ENCODE measurements at places on chromosomes 16 and 17.

DNA sequence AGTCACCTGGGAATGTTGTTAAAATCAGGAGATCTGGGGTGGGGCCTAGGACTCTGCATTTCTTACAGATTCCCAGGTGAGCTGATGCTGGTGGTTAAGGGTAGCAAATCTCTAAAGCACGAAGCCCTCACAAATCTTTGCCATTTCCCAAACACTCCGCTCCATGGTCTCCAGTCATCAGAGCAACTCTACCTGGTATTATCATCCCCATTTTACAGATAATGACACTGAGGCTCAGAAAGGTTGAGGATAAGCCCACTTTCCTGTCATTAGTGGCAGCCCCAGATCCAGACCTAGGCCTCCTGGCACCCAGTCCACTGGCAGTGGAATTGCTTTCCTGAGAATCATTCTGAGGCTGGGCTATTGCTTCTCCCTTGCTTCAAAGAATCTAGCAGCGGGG is 8.7 kb downstream of the SLC46A1 start:
- DNase-seq = no peak

DNA sequence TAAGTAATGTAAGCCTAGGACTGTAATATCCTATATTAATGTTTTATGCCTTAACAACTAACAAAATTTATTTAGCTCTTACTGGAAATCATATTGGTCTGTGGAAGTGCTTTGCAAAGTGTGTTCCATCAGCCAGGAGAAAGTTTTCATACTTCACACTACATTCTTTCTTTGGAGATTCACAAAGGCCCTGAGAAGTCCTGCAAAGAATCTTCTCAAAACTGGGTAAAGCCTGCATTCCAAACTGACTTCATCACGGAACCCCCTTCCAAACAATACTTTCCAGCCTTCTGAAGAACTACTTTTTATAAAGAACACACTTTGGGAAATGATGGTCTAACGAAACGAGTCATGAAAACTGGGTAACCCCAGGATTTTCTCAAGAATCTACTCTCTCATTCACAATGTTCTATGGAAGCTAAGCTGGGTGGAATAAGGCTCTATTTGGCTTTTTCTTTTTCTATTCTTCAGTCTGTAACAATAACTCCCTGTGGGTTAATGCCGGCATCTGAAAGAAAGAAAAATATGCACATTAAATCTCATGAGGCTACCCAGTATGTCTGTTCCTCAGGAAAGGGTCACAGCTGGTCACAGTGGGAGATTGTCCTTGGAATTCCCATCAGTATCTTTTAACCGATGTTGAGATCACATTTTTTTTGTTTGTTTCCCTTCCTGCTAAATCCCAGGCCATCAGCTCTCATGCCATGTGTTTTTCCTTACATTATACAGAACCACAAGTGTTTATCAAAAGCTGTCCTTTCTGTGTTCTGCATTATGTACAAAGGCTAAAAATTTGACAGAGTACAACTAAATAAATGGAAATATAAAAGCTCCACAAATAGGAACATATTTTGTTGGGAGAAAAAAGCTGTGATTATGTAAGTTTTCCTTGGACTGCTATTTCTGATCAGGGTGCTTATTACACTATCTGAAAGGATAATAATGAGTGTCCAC is 12.8 kb upstream of the AKAP1 start:
- no peak for DNase-seq

DNA sequence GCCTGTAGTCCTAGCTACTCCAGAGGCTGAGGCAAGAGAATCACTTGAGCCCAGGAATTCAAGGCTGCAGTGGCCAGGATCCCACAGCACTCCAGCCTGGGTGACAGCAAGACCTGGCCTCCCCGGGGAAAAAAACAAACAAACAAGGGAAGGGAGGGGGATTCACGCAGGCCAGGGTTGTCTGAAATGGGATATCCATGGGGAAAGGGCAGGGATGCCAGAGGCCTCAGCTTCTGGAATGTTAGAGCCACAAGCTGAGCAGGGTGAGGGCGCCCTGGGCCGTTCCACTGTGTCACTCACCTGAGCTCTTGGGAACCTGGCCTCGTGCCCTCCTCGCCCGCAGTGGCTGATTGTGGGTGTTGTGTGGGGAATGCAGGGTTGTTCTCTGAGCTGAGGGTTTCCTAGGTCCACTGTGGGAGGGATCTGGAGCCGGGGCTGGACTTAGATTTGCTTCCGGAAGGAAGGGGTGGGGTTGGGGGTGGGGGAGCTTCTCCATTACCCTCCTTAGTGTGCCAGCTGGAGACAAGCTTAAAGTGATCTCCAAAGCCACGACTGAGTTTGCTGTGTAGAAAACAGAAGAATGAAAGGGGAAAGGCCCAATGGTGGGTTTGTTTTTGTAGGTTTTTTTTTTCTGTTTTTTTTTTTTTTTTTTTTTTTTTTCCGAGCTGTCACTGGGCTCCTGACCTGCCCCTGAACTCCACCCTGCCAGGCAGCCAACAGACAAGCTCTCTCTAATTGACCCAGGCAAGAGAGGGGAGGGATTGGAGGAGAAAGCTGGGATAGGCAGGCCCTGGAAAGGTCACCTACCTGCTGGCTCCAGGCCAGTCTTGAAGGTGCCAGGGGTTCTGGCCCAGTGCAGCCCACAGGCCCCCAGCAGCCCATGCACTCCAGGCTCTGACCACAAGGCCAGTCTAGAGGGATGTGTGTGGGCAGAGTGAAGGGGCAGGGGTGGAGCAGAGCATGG is at the start of gene SULT1A1:
Gene SULT1A1, minus strand, starts transcription at position 414 of the 964 bp plus-strand sequence. CDS start 1,189 bp downstream, outside the sequence.
- DNase-seq = no peak

DNA sequence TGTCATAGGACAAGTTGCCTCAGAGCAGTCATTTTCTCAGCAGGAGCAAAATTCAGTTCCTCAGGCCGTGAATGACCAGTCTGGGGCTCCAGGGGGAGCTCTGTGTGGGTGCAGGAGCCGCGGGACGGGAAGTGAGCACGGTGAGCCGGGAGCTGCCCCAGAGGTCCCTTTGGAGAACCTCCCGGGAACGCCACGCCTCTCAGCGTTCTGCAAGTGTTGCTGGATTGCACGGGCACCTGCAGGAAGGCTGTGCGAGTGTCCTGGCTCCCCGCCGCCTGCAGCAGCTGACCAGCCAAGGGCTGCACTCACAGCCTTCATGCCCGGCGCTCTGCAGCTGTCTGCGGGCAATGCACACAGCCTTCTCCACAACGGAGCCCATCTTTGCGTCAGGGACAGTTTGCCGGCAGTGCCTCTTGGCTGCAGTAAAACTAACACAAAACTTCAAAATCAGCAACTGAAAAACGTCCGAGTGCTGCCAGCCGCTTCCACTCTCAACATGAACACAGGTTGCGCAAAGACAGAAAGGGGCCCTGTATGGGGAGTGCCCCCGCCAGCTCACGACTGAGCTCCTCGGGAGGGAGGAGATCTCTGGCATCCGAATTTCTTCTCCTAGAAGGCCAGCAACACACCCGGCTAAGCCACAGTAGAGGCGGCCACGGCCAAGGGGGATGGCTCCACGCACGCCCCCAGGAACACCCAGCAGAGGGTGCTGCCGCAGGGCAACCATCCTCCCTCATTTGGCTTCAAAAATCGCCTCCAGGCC is 16.0 kb downstream of the NDUFAF8 start:
- peak; percentile 67 for DNase-seq

DNA sequence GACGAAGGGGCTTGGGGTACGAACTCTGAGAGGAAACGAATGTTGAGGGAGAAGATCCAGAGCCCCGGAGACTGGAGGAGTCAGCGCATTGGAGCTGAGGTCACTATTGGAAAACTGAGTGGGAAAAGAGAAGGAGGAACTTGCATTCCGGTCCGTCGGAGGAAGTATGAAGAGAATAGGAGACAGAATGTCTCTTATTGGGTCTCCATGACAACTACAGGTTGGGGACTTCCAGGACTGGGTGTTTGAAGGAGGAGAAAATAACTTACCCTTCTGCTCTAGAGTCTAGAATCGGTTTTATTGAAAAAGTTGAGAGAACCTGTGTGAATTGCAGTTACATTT is 537 bp downstream of the GOSR1 start:
- DNase-seq = no peak

- peak; percentile 46 for DNase-seq
Measured at GRCh38 chr17:81401723-81402529, 6.7 kb downstream of the BAHCC1 start.

DNA sequence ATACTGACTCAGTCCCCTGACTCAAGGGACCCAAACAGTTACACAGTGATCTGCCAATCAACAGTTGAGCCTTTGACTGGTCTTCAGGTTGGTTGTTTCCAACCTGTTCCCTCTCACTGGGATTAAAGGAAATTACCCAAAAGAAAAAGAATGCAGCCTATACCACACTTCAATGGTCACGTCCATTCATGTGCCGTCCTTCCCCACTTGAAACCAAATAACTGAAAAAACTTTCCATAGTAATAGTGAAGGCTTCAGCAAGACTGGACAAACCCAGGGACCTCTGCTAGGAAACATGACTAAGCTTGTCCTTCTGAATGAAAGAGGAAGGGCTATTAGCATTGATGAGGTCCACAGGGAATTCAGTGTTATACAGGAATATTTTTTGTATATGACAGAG is 30.6 kb downstream of the MRPS23 start:
- no peak for DNase-seq

DNA sequence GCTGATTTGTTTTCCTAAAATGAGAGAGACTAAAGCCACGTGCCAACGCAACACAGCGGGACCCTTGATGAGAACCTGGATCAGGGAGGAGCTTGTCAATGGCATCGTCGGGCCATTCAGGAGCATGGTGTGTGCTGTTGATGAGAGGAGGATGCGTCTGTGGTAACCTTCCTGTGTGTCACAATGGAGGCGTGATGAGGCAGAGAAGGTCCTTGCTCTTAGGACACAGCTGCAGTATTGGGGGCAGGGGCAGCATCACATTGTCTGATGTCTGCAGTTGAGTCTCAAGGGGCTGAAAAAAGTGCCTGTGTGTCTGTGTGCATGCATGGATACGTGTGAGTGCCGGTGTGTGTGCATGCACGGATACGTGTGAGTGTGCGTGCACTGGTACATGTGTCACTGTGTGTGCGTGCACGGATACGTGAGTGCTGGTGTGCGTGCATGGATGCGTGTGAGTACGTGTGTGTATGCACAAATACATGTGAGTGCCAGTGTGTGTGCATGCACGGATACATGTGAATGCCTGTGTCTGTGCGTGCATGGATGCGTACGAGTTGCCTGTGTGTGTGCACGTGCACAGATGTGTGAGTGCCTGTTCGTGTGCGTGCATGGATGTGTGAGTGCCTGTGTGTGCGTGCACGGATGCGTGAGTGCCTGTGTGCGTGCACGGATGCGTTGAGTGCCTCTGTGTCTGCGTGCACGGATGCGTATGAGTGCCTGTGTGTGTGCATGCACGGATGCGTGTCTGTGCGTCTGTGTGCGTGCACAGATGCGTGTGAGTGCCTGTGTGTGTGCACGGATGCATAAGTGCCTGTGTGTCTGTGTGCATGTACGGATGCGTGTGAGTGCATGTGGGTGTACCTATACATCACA is 39.3 kb downstream of the BAIAP2 start:
- DNase-seq = no peak

GRCh38 chr17:49241040-49241439 is 10.5 kb upstream of the PHOSPHO1 start:
- no peak for DNase-seq

GRCh38 chr16:24852281-24852721 is 6.5 kb downstream of the SLC5A11 start:
- no peak for DNase-seq

DNA sequence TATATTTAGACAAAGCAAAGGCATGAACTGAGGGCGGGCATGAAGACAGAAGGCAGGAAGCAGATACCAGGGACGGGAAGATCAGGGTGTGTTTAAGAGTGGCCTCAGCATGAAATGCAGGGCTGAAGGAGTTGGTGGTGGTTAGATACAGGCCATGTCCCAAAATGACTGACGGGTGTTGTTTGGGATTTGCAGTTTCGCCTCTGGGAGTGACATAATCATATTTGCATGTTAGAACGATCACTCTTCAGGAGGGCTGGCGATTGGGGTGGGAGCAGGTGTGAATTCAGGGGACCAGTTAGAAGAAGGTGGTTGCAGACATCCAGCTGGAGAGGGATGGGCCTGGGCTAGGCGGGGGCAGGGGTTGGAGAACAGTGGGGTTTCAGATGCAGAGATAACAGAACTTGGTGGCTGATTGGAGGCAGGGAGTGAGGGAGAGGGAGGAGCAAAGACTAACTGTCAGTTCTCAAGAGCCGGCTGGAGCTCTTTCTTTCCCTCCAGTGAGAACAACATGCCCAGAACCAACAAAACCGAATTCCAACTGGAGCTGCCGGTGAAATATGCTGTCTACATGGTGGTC is 27.2 kb upstream of the ITGAX start:
- no peak for DNase-seq

DNA sequence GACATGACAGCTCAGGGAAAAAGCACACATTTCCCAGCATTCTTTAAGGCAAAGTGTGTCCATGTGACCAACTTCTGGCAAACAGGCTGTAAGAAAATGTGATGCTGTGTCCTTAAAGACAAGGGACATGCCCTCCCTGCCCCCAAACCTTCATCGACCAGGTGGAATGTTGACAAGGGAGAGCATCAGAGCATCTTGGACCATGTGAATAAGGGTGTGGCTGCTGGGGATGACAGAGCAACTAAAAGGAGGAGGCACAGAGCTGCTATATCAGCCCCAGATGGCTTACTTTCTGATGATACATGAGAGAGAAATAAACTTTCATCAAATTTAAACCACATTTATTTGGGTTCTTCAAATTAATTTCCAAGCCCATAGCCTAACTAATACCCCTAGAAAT is 2.2 kb upstream of the ZNF23 start:
- no peak for DNase-seq

GRCh38 chr17:28597606-28598383 is 1.0 kb downstream of the SPAG5 start:
- DNase-seq = no peak

GRCh38 chr16:72819345-72819744 is 228.6 kb downstream of the ZFHX3 start:
- peak; percentile 84 for DNase-seq

DNA sequence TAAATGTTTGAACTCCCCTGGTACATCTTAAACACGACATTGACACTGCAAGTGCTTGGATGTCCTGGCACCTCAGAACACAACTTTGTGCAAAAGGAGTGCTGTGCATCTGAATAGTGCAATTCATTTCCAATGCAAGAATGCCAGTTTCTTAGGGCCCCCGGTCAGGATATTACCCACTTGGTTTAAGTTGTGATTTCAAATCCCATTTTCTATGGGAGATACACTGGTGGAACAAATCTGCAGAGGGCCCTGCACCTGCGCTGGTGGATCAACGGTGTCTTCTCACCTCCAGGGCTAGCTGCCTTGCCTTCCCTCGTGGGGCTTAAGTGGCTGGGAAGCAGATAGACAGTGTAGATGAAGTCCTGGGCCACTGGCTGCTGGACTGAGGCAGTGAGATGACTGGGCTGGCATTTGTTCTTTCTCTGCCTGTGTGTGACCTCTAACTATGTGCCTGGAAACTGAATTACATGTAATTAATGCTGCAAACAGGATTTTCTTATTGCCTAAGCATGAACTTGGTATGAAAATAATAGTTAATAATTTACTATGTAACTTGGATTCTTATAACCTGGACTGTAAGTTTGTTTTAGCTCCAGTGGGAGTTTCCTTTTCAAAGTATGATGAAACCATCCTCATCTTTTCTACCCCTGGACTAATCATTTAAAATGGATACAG is 20.9 kb downstream of the HAPSTR1 start:
- DNase-seq = no peak

All from fibroblast of upper back skin (primary cell).